ENCODE measurements at places on chromosomes 11 and 22.

DNA sequence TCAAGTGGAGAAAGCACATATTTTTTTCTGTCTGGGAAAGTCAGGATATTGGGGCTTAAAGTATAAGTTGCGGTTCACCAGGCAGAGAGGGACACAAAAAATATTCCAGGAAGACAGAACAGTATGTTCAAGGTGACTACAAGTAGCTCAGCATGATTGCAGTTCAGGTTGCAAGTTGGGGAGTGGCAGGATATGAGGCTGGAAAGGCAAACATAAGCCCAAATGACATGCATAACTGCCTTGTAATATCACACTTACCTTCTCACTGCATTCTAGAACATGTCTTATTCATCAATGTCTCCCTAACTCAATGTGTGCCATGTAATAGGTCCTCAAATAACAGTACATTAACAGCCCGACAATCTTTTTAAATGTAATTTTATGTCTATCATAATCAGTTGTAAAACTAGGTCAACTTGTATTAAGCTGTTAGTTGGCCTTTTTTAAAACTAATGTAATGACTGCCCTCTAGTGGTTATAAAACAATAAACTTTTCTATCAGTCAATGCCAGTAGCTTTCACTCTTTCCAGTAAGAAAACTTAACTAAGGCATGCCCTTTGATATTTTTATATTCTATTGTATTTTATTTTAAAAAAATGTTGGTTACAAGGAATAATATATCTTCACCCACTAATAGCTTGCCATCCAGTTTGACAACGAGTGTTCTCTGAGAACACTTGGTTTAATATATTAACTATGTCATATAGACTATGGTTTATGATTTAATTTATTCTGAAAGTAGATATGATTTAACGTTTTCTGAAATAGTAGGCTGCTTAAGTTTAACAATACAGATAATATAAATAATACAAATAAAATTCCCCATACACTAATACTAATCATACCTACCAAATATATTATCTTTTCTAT lies 39.4 kb upstream of the CFAP300 start:
- no peak for DNase-seq

- peak; percentile 65 for DNase-seq
Measured at GRCh38 chr11:75233754-75234172, 6.8 kb upstream of the TPBGL start.

- no peak for DNase-seq
Measured at GRCh38 chr22:17205432-17205831, 13.8 kb downstream of the ADA2 start.

- no peak for DNase-seq
Measured at GRCh38 chr22:19708321-19709011, 5.8 kb upstream of the SEPTIN5 start.

GRCh38 chr22:26576026-26576680 lies 13.8 kb downstream of the TPST2 start:
- DNase-seq, result no peak

DNA sequence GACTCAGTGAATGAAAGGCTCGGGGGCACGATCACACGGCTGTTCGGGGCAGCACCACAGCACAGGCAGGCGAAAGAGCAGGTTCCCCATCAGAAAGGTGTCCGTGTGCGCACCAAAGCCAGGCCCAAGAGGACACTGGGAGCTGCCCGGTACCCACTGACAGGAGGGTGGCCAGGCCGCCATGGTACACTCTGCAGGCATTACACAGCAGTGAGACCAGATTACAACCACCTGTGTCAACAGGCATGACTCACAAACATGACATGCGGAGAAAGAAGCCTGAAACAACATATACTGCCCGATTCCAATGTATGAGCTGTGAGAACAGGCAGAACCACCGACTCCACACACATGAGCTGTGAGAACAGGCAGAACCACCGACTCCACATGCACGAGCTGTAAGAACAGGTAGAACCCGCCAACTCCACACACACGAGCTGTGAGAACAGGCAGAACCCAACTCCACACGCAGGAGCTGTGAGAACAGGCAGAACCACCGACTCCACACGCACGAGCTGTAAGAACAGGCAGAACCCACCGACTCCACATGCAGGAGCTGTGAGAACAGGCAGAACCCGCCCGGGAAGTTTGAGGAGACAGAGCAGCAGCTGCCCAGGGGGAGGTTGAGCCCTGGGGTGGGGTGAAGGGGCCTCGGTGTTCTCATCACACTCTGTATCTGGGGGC lies 32.6 kb downstream of the KIAA0930 start:
- no peak for DNase-seq

DNA sequence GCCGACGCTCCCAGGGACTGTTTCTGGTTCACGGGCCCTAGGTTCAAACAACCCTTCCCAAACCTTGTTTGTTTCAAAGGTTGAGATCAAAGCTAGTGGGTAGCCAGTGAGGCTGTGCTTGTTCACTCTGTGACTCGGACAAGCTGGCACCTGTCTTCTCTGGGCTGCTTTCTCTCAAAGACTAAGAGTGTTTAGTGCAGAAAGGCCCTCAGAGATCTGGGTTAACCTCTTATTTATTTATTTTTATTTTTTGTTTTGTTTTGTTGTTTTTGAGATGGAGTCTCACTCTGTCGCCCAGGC lies 13.0 kb upstream of the MALAT1 start:
- DNase-seq, result no peak

DNA sequence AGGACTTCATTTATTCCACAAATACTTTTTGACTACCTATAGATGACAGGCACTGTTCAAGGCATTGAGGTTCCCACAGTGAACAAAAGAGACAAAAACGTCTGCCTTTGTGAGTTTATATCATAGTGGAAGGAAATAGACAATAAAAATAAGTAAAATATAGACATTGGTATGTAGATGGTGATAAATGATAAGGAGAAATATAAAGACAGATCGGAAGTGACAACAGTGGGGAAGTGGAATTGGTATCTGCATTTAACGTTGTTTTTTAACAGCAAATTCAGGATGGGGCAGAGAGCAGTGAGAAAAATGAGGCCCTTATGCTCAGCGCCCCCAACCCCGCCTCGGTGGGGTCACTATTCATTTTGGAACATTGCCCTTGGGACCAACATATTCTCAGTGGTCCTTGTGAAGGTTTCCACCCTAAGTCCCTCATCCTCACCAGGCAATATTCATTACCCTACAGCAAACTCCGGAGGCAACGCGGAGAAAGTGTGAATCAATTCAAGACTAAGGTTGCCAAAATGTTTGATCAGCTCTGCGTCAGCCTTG lies 627 bp upstream of the PEX26 start:
- no peak for DNase-seq

GRCh38 chr11:11510939-11511338 lies 110.9 kb downstream of the GALNT18 start:
- DNase-seq, result no peak

DNA sequence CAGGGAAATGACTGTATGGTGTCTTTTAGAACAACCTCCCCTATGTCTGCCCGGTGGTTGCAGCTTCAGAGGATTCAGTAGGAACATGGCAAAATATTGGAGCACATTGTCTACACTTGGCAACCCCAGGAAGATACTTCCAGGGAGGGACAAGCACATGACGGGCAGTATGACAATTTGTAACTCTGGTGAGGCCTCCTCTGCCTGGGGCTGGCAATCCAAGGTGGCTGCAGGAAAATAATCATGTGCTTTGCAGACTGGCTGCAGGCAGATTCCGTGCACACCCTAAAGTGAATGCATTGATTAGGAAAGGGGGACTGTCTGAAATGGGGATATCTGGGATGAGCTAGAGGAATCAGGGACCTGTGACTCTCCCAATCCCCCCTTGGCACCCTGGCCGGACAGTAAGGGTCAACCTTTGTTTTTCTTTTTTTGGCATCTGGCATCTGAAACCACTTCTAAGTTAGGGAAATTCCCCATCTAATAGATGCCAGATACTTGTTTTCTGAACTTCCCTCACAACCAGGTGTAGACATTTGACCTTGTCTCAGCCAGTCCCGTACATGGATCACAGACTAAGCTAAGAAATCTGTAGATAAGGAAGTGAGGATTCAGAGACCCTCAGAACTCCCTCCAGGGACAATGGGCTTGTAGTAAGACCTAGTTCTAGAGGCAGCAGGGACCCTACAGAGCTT lies 10.5 kb upstream of the PHOX2A start:
- no peak for DNase-seq

DNA sequence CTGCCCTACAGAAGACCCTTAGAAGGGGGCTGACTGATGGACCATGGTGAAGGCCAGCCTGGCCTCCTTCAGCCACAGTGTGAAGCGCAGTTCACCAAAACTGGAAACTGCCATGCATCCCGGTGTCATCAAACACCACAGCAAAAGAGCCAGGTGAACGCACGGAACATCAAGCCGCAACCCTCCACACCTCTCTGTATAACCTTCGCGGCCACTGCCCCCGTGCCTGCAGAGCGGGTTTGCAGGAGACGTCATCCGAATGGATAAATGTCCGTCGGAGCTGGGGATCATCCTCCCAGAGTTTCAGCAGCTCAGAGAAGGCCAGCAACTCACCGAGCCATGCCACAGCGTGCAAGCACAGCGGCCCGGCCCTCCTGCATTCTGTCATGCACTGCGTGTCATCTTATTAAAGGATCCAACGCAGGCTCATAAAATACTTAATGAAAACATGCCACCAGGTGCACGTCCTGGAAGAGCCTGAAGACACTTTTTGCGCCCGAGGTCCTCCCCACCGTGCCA lies 309.9 kb downstream of the BRD1 start:
- DNase-seq, result no peak

DNA sequence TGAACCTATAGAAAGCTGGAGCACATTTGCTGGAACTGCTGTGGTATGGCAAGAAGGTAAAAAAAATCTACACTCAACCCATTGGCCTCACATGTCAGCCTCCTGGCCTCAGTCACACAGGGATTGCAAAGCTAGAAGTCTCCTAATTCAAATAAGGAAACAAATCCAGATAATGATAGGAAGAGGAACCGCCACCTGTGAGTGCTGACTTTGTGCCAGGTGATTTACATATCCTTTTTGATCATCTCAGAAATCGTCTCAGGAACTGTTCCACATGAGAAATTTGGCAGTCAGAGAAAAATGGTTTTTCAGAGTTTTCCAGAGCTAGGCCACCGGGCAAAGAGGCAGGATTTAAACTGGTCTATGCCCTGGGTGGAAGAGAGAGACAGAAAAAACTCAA lies 986 bp downstream of the NLRP10 start:
- DNase-seq, result no peak

DNA sequence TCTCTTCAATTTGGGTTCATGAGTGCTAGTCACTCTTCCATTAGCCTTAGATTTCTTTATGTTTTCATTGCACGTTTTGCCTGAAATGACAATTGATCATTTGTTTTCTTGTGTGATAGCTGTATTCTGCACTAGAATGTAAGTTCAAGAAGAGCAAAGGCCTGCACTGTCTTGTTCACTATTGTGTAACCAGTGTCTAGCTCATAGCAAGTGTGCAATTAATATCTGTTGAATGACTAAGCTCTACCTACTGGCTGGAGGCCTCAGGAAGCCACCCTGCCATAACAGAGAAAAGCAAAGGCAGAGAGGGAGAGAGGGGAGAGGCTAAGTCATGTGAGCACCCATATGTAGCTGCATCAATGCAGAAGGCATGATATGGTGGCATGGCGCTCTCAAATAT lies 292.8 kb upstream of the SYN3 start:
- no peak for DNase-seq

DNA sequence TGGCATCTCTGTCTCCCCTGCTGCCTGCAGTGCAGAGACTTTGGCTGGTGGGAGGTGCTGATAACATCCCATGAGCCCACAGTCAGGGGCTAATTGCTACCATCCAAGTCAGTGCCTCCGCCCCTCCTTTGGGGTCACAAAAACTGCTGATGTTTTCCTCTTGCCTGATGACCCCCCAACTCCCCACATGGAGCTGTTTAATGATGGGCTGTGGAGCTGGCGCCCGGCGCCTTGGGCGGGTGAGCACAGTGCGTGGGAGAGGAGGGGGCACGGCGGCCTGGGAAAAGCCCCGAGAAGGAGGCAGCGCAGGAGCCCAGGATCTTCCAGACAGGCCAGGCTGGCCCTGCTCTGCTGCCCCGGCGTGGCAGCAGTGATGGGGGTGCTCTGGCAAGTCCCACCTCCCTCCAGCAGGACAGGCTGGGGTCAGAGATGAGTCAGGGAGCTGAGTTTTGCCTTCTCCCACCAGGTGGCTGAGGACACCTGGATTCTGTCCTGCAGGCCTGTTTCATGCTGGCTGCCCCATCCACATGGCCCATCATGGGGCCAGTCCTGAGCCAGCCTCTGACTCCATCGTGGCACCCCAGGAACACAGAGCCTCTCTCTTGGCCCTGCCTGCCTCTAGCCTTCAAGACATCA lies 43.8 kb downstream of the NECTIN1 start:
- no peak for DNase-seq

Data from activated CD8-positive, alpha-beta T cell treated with anti-CD3 and anti-CD28 coated beads, Interleukin-2, amount 10 ng/mL, durations not matched to agents 7 days and 5 days (primary cell).